ENCODE measurements at places on chromosomes 5 and 9. TPM values are rescaled to one million over a fixed set of nuclear protein-coding genes. Genes with fewer than 3 reads are reported as not detected.

RIC1 gene
- 21.5 TPM for total RNA-seq

PRR16 gene
- total RNA-seq, result not detected

PNPLA7 gene
- 4.5 TPM for total RNA-seq

ARID3C gene
- total RNA-seq, result 0.15 TPM

PCDHB5 gene
- total RNA-seq, result not detected

DCAF10 gene
- 20.7 TPM for total RNA-seq

PCDHGB6 gene
- not detected for total RNA-seq

- peaks cover 15% of the 10 kb centered on the region for H3K4me1 ChIP-seq
- peaks cover 38% of the 10 kb centered on the region for H3K27me3 ChIP-seq
- no peak for DNase-seq
- no peak overlapping the region for H3K27ac ChIP-seq
- no peak overlapping the region for H3K4me3 ChIP-seq
Measured at GRCh38 chr5:132819468-132819867, 6.4 kb downstream of the SOWAHA start.

DNA sequence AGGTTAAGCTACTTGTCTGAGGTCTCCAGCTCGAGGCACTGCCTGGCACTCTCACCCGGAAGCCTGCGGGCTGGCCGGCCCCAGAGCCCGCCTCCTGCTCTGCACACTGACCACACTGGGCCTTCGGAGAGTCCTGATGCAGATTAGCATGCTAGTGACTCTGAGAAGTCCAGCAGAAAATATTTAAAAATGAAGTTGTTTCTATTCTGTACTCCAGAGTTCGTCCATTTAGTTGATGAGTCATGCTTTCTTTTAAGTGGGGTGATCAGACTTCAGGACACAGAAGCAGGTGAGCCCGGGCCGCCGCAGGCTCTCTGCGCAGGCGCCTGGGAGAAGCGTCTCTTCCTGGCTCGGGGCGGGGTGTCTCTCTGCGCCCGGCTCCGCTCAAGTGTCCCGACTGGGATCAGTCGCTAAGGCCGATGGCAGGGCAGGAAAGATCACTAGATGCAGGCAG lies 32.5 kb downstream of the FAM240B start:
- peaks cover 2% of the 10 kb centered on the region for H3K27me3 ChIP-seq
- H3K4me3 ChIP-seq, result no peak overlapping the region
- H3K4me1 ChIP-seq, result peaks cover 7% of the 10 kb centered on the region

GRCh38 chr9:131008563-131008908 lies 438 bp upstream of the LAMC3 start:
- H3K36me3 ChIP-seq, result no peaks in the 10 kb centered on the region
- no peak for DNase-seq
- H3K4me1 ChIP-seq, result no peaks in the 10 kb centered on the region
- peaks cover 30% of the 10 kb centered on the region for H3K27me3 ChIP-seq
- no peak overlapping the region for H3K27ac ChIP-seq
- H3K4me3 ChIP-seq, result no peak overlapping the region

DNA sequence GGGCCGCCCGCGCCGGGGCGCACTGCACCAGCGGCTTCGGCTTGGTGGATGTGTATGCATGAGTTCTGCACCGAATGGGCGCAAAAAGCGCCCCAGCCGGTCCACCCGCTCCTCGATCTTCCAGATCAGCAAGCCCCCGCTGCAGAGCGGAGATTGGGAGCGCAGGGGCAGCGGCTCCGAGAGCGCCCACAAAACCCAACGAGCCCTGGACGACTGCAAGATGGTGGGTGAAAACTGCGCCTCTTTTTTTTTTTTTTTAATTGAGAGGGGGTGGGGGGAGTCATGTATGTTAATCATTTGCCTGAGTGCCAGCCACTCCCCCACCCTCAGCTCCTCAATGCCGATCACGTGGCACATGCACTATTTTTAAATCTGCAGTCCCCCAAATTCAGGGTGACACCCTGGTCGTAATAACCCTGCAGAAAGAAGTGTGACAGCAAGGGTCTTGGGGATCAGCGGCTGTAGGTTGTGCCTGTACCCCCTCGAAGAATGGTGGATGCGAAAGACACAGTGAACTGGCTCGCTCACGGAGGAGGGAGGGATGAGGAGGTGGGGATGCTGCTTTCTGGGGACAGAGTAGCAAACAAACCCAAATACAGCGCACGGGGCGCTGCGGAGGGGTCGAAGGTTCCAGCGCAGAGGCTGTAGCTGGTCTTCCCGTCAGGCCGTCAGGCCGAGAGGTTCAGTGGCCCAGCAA lies 900 bp downstream of the RGS7BP start:
- H3K36me3 ChIP-seq, result no peaks in the 10 kb centered on the region
- no peak for DNase-seq
- H3K27ac ChIP-seq, result no peak overlapping the region
- peaks cover 36% of the 10 kb centered on the region for H3K27me3 ChIP-seq

DNA sequence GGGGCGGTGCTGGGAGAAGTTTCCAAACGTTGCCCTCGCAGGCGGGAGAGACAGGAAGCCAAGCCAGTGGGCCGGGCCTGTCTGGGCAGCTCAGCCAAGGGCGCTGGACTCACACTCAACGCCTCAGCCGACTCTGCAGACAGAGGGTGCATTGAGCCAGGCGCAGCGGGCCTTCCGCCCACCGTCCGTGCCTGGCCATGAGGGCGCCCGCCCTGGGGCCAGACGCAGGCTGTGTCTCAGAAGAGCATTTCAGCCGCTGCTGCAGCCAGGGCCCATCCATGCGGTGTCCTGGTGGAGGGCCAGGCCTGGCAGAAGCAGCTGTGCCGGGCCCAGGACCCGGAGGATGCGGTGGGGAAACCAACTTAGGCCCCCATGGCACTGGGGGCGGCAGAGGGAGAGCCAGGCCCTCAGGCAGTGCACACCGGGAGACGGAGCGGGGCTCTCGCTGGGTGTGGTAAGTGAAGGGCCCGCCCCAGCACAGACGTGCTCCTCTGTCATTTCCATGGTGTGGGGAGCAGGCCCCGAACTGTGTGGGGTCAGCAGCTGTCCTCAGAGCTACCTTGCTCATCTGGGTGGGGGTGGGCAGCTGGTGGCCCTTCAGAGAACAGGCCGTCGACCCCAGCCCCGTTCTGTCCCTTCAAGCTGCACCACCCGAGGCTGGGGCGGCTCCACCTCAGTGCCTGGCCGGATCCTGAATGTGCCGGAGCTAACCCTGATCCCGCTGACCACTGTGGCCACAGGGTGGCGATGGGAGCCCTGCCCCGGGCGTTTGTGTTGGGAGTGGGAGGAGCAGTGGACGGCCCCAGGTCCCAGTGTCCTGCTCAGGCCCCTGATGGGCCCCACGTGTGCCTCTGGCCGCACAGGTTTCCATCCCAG lies 18.0 kb downstream of the DNLZ start:
- no peak overlapping the region for H3K27ac ChIP-seq
- H3K36me3 ChIP-seq, result no peaks in the 10 kb centered on the region
- no peak overlapping the region for H3K4me3 ChIP-seq
- H3K27me3 ChIP-seq, result no peaks in the 10 kb centered on the region

GRCh38 chr9:10009401-10009800 lies 603.4 kb downstream of the PTPRD start:
- DNase-seq, result no peak
- H3K36me3 ChIP-seq, result no peaks in the 10 kb centered on the region
- no peak overlapping the region for H3K4me3 ChIP-seq
- H3K4me1 ChIP-seq, result no peaks in the 10 kb centered on the region

- H3K27me3 ChIP-seq, result no peaks in the 10 kb centered on the region
- no peak overlapping the region for H3K4me3 ChIP-seq
- no peak overlapping the region for H3K27ac ChIP-seq
- DNase-seq, result no peak
- H3K4me1 ChIP-seq, result no peaks in the 10 kb centered on the region
Measured at GRCh38 chr5:62560786-62561185, 17.8 kb upstream of the LRRC70 start.

DNA sequence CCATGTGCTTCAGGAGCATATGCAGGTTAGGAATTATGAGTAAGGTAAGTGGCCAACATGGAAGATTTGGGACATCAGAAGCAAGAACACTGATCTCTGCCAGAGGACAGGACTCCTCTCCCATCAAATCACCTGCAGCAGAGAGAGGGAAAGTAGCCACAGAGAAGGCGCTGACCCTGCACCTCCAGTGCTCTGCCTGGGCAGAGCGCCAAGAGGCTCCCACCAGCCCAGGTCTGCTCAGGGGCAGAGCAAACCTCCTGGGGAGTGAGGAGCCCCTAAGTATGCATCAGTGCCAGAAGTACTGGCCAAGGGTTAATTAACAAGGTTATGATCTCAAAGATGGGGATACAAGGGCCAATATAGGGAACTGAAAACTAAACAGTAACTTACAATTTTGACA lies 545.3 kb upstream of the TRPC7 start:
- H3K27me3 ChIP-seq, result no peaks in the 10 kb centered on the region
- H3K4me3 ChIP-seq, result no peak overlapping the region
- no peak overlapping the region for H3K27ac ChIP-seq
- no peaks in the 10 kb centered on the region for H3K4me1 ChIP-seq
- no peak for DNase-seq
